Head of caudate nucleus (tissue), 42 donors: ENCODE measurements at places on chromosomes 6 and 20.

- no peak for DNase-seq
These were observed 54.3 kb downstream of the PGM3 start for GRCh38 chr6:83138758-83139157.

- no peak for DNase-seq
These were observed 67.7 kb upstream of the CD93 start for GRCh38 chr20:23153696-23154341.

- no peak for DNase-seq
These were observed 135.5 kb downstream of the LY86 start for GRCh38 chr6:6723921-6724538.

GRCh38 chr6:158121335-158121734, 46.7 kb downstream of the SERAC1 start:
- DNase-seq = no peak

- no peak for DNase-seq
These were observed 420 bp downstream of the CENPQ start for GRCh38 chr6:49463612-49463967.

DNA sequence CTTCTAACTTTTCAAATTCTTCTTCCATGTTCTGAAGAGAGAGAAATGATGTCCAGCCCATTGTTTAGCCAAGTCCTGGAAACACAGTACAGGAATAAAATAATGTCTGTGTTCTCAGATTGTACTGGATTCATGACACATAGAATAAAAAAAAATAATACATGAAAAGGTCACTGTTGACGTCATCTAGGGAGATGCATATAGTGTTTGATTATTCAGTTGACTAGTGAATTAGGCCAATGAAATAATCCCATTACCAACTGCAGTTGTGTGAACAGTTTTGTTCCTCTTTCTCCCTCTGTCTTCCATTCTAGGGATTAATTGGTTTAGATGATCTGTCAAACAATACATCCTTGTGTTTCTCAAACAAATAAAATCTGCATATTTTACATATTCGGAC, 222.8 kb downstream of the ALDH8A1 start:
- no peak for DNase-seq

DNA sequence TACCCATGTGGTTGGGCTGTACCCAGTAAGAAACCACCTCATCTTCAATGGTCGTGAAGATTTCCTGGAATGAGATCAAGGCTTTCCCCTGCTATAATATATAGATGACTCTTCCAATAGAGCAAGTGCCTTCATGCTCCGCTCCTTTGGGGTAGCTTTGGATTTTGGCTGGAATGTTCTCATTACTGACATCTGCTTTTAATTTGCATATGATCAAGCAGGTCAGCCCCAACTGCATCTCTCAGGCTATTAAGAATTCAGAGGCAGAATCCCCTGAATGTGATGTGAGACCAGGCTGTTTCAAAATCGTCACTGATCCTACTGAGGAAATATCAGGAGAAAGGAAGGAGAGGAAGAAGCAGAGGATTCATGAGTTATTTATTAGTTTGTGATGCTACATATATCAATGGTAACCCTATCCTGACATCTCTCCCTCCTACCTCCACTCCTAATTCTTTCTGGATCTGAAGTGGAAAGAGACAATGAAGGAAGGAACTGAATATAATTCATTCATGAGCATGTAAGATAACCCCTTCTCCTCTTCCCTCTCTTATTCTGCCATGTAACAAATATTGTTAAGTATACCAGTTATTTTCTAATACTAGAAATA, 47.6 kb upstream of the FUCA2 start:
- DNase-seq = no peak

DNA sequence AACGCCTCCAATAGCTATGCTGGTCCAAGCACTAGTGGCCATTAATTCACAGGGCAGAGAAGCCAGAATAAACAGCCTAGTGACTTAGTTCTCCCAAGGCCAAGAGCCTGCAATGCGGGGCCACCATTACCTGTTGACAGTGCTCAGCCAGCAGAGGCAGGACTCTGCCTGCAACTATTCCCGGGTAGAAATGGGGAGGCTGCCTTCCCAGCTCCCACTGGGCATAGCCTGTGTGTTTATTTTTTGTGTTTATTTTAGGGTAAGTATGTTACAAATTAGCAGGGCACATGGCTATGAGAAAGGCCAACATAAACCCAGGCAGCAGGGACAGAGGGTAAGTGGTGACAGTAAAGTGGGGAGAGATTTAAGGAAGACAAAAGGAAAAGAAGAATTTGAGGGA, 5.0 kb downstream of the GNAS-AS1 start:
- DNase-seq = no peak

DNA sequence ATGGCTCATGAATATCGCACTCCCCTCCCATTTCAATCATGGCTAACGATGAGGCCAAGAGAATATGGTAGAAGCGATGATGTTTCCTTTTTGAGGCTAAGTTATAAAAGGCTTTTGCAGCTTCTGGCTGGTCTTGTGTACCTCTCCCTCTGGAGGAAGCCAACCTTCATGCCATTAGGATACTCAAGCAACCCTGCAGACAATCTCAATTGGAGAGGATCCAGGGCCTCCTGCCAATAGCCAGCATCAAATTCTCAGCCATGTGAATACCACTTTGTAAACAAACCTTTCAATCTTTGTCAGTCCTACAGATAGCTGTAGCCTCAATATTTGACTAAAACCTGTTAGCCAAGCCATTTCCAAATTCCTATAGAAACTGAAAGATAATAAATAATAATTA, 738.4 kb downstream of the KIF16B start:
- DNase-seq = no peak

DNA sequence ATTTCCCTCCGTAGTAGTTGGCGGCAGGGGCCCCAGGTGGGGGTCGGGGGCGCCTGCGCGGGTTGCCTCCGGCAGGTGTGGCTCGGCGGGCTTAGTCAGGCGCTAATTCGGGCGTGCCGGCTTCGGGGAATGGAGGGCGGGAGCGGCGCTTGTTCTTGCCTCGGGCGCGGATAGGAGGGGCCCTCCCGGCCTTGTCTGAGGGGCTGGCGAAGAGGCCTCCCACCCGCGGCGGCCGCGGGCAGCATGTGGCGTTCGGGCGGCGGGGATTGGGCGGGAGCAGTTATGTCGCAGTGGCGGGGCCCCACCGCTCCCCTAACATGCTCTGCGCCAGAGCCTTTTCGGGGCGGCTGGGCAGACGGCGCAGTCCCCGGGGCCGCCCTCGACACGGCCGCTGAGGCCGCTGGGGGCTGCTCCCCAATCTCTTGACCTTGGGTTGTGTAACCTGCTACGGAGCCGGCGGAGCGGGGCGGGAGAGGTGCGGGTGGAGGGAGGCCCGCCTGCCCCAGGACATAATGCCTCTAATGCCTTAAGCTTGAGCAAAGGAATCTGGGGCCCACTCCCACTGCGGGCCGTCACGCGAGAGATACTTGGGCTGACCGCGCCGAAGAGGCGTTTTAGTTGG, 1.1 kb downstream of the AMD1 start:
- DNase-seq = peak; percentile 56

DNA sequence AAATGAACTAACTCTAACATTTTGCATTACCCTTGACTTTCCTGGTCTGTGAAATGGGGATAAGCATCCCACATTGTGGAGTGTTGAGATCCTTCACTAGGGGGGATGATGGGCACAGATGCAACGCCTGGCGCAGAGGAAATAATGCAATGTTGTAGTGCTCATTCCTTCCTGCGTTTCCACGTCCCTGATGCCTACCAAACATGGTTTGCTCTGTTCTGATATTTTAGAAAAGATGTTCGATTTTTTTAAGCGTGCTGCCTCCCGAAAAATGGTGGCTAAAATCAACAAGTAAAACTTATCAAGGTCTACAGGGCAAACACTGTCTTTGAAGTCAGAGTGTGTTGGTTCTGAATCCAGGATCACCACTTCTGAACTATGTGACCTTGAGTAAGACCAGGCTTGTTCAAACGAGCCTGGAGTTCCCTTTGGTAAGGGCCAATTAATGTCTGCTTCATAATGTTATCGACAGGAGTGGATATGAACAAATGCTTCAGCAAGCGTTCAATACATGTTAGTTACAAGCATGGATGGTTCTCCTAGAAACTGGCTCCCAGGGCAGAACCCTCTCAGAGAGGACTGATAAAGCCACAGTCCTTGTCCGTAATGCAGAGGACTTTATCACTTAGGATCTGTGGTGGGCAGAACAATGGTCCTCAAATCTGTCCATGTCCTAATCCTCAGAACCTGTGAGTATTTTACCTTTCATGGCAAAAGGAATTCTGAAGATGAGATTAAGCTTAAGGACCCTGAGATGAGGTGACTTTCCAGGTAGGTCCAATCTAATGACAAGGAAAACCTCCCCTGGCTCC, 44.7 kb downstream of the SLC22A23 start:
- no peak for DNase-seq

GRCh38 chr6:12110523-12111362, 98.6 kb downstream of the HIVEP1 start:
- DNase-seq = no peak

- no peak for DNase-seq
These were observed 38.6 kb downstream of the HLA-DPB1 start for GRCh38 chr6:33114406-33114805.

GRCh38 chr6:57089265-57089664, 723 bp upstream of the ZNF451 start:
- no peak for DNase-seq

DNA sequence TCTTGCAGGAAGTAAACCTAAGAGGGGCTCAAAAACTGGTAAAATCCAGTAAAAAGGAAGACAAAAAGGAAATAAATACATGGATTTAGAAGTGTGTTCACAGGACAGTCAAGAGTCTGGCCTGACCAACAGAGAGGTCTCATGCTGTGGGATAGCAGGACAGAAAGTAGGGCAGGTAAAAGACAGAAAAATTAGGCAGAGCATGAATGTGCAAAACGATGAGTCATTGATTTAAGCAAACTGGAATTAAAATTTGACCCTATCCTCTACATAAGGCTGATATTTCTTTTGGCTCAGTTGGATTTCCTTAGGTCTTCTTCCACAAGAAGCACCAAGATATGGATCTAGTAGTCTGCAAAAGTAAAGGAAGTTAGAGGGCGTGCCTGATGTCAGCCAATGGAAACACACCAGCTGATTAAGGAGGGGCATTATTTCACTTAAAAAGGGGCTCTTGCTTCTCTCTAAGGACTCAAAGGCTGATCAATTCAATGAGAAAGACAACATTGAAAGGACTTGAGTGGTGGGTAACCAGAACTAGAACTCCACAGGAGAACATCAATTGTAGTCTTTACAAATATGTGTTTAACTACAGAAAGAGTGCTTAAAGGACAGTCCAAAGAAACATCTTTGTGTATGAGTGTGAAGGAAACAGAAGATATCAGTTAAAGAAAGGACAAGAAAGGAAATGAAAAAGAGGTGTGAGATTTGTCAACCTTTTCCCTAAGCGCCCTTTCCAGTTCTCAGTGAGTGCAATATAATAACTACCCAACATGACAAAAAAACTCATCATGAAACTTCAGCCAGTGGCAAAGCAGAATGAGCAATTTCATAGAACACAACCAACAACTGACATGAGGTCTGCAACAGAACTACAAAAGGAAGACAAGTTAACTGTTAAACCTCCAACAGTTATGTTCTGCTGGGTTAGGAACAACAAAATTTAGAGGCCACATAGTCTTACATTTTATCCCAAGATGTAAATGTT, 19.4 kb upstream of the MYB start:
- DNase-seq = no peak

GRCh38 chr20:704726-705125, 29.1 kb upstream of the SCRT2 start:
- DNase-seq = no peak

GRCh38 chr6:7707787-7708186, 18.1 kb upstream of the BMP6 start:
- DNase-seq = no peak

DNA sequence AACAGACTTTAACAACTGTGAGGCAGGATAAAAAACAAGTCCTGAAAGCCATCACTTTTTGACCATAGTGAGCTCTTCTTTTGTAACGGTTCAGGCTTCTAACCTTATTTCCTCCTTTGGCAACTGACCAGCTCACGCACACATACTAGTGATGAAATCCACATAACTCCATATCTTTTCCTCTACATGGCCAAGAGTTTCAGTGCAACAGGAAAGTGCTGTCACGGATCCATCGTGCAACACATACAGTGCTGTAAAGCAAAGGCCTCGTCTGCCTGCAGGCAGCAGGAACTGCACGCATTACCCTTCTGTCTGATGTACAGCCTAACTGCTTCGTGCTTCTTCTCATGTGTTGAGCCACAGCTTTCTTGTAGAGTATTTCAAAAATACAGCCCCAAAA, 108.5 kb downstream of the EPM2A start:
- DNase-seq = no peak

DNA sequence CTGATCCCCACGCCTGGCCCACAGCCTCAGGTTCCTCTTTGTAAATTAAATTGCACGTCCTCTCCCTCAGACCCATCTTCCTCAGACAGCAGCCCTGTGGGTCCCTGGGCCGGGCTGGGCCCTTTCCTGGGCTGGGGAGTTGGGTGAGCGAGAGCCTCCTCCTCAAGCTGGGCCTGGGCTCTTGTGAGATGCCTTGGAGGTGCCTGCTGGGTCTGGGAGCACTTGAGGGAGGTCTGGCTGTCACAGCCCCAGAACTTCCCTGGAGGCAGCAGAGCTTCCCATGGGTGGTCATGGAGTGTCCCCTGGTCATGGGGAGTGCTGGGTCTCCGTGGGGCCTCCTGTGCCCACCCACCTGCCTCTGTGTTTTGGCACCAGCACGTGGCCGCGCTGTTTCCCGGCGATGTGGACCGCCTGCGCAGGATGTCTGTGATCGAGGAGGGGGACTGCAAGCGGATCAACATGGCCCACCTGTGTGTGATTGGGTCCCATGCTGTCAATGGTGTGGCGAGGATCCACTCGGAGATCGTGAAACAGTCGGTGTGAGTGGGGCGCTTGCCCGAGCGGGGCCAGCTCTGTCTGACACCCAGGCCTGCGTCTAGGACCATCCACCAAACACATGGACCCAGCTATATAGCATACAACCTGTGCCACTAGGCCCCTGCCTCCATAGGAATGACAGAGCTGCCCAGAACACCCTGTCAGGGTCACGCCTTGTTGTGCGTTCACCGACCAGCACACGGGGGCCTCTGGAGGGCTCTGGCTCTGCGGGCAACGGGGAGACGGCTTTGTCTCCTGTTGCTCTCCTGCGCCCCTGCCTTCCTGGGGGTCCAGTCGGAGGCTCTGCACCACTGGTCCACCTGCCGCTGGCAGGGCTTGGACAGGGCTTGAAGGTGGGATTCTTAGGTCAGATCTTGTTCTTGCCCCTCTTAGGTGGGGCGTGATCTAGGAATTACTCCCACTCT, 33.0 kb downstream of the PYGB start:
- DNase-seq = no peak

- DNase-seq = no peak
These were observed 150.3 kb downstream of the CDK19 start for GRCh38 chr6:110664933-110665332.

GRCh38 chr6:124573953-124574352, 388.3 kb upstream of the RNF217 start:
- DNase-seq = no peak

DNA sequence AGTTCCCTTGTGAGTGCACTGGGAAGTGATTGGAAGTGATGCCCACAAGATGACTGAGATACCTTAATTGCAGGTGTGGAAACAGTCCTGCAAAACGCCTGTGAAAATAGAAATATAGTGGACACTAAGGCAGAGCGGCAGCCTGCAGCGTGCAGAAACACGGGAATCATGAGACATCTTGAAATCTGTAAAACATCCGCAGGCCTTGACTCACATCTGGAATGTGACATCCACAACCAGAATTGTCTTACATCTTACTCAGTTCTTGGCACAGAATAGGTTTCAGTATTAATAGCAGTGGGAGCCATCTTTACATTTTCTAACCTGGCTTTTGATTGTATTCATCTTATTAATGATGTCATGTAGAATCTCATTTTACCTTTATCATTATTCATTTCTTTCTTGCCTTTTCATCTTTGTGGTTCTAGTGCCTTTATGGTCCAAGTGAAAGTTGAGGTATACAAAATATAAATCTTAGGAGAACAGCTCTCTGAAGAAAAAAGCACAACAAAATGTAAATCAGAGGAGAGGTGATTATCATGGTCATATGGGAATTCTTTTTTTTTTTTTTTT, 44.6 kb downstream of the CDYL start:
- no peak for DNase-seq
